Caco-2 (cell line): ENCODE measurements at places on chromosomes 16 and 17. TPM values are rescaled to one million over a fixed set of nuclear protein-coding genes. Genes with fewer than 3 reads are reported as not detected.

GRCh38 chr17:57834146-57834741, 15.6 kb downstream of the MRPS23 start:
- no peak for DNase-seq

Gene AXIN2
- total RNA-seq = 141 and 168 TPM in 2 replicates

DNA sequence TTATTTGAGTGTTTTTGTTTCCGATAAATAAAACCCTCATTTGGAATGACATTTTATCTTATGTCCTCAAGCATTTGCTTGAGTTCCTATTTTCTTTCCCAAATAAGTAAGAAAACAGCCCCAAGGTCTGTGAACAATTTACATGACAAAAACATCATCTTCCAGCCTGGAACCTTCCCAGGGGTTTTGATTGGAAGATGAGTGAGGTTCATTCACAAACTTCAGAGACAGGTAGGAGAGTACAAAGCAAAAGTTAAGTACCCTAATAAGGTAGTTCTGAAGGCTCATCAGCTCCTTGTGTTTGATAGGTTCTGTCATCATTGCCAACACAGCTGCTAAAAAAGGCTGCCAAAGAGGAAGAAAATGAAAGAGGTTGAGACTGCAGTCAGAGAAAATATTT, 772.8 kb downstream of the CDH8 start:
- DNase-seq = no peak

DNA sequence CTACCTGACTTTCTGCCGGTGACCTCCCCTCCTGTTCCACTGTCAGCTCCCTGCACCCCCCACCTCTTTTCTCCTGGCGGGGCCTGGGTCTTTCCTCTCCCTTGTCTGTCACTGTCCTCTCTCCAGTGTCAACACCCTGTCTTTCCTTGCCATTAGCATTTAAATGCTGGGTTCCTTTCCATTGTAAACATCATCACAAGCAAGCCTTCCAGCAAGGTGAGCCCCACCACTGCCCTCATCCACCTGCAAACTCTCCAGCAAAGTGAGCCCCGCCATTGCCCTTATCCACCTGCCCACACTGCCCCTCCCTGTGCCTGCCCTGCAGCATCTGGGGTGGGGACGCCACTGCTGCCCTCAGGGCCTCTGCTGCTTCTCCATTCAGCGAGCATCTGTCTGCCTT, 195.0 kb downstream of the ENGASE start:
- no peak for DNase-seq

DNA sequence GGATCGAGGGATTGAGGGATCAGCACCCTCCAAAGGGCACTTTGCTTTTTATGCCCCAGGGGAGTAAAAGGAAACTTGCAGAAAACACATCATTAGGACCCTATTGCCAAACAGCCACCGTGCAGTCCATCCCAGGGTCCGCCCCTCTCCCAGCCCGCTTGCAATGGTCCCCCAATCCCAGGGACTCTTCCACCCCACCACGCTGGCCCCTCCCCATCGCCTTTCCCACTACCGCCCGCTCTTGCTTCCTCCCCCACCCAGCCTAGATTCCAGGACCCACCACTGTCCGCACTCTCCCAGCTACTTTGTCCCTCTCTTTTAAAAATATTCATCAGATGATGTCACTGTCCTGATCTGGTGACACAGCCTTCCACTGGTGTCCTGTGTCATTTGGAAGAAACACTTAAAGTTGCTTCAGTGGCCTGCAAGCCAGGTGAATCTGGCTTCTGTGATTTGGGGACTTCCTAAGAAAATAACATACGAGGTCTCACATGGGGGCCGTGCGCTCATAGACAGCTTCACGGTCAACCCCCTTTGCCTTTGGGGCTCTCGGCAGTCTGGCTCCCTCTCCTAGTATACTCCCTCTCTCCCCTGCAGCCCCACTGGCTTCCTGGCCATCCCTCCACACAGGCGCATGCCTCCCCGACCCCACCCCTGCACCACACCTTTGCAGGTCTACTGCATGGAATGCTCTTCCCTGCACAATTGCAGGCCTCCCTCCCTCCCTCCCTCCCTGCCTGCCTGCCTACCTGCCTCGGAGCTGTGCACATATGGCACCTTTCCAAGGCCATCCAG, 127.9 kb downstream of the RBFOX3 start:
- DNase-seq = no peak

DNA sequence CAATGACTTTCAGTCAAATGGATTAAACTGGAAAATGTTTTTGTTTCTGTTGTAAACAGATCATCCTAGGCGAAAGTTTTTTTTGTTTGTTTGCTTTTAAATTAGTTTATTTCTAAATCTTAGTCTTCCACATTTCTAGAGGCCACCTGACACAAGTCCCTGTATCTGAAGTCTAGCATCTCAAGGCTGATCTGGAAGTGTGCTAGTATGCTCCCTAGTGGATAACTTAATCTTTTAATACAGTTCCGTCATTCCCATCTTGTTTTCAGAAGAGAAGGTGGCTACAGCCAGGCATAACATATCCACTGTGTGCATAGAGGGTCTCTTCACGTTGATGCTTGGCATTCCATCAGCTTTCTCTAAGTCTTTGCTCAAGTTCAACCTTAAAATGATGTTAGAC, 7.6 kb downstream of the IFT20 start:
- no peak for DNase-seq

Gene SCN4A
- not detected in 2 replicates for total RNA-seq

DNA sequence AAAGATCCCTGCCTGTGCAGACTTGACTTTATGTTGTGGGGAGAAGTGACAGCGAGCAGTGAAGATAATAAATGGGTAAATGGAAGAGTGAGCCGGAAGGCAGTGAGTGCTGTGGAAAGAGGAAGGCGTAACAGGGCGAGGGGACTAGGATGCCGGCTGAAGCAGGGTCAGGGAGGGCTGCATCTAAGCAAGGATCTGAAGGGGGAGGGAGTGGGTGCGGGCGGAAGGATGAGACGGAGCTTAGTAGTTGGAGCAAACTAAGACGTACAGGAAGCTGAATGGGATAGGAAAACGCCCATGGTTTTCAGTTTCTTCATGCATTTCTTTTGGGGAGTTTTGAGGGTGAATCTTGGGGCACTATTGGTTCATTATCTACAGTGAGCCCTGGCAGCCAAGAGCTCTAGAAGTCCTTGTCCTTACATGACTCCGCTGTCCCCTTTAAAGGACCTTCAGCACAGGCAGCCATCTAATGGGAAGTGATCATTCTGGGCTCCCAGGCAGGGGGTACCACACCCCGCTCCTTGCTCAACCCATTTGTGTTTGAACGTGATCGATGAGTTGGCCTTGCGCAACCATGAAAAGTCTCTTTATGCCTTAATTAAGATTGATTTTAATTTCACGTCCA, 10.4 kb upstream of the NAT9 start:
- no peak for DNase-seq

GRCh38 chr16:72987480-72987901, 60.4 kb downstream of the ZFHX3 start:
- no peak for DNase-seq

- DNase-seq = no peak
Observed at GRCh38 chr16:88618182-88618955, 20.0 kb upstream of the IL17C start.
